Mucosa of gallbladder (tissue), 1 donor: ENCODE measurements at places on chromosomes 12 and 14. TPM values are rescaled to one million over a fixed set of nuclear protein-coding genes. Genes with fewer than 3 reads are reported as not detected.
A peak's percentile ranks its signal among the peaks of the same experiment; 100 is the strongest.

- no peak for DNase-seq
Measured at GRCh38 chr12:46556819-46557524, 184.4 kb upstream of the SLC38A2 start.

- no peak for DNase-seq
Measured at GRCh38 chr14:92652413-92653151, 95.8 kb downstream of the LGMN start.

The HRK gene
- total RNA-seq, result 0.03 TPM

GRCh38 chr14:35470755-35471154 lies 63.2 kb upstream of the INSM2 start:
- no peak for DNase-seq

DNA sequence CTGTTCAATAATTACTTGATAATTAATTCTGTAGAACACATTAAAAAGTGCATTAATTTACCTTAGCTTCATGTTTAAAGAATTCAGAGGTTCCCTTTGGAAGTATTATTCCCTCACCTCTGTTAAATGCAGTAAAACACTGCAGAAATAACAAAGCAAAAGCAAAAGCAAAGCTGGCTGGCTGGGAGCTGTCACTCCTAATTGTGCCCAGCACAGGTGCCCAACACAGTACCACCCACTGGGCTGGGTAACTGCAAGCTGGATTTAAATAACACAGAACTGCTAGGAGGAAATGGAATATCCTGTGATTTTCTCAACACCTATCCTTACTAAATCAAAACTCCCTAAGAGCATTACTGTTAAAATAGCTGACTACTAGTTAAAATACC lies 72.6 kb downstream of the SLC2A13 start:
- no peak for DNase-seq

DNA sequence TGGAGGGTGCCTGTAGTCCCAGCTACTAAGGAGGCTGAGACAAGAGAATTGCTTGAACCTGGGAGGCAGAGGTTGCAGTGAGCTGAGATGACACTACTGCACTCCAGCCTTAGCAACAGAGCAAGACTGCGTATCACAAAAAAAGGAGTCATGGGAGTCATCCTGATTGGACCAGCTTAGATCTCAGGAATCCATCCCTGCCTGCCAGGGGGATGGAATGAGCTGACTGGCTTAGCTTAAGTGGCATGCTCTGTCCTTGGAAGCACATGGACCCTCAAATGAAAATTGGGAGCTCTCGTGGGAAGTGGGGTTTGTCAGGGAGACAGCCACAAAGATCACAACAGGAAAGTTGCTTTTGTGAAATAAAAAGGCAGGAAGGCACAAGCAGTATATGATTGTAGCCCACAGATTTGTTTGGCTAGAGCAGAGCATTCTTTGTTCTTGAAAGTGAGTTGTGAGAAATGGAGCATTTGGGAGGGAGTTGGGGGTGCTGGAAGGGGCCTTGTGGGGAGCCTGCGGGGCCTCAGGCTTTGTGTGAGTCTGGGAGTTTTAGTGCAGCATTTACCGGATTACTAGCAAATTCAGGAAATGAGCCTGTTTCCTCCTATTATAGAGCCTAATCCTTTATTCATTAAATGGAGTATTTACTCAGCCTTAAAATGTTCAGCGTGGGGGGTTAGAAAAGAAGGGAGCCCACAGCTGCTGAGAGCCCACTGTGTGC lies 30.7 kb downstream of the DGLUCY start:
- no peak for DNase-seq

The CLEC4D gene
- not detected for total RNA-seq

The SIX6 gene
- total RNA-seq, result not detected

DNA sequence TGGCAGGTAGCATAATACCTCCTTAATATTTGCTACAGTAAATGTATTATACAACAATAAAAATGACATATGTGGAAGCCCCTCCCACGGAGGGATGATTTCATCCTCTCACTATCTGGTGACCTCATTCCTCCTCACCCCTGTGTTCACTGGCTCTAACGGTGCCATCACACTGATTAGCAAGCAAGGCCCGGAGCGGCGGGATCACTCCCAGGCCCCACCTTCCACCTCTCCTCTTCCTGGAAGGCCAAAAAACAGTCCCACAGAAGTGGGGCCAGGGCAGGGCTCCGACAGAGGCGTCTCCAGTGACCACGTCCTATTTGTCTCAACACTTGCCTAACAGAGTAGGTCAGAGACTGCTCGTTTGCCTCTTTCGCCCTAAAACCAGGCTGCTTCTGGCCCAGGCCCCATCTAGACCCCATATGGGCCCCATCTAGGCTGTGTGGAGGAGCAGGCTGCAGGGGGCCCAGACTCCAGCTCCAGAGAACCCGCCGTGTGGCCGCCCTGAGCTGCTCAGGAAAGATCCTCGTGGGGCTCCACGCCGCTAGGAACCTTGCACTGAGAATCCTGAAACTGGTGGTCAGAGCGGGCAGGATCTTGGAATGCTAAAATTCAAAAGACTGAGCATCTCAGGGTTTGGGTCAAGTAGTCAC lies 3.7 kb downstream of the SELPLG start:
- no peak for DNase-seq

GRCh38 chr14:21268617-21269251 lies 508 bp downstream of the HNRNPC start:
- DNase-seq, result peak; percentile 45

GRCh38 chr14:67060546-67060945 lies 128.7 kb upstream of the GARIN2 start:
- no peak for DNase-seq

- no peak for DNase-seq
Measured at GRCh38 chr14:92675421-92675820, 73.0 kb downstream of the LGMN start.

The PLBD2 gene
- total RNA-seq, result 39.5 TPM

DNA sequence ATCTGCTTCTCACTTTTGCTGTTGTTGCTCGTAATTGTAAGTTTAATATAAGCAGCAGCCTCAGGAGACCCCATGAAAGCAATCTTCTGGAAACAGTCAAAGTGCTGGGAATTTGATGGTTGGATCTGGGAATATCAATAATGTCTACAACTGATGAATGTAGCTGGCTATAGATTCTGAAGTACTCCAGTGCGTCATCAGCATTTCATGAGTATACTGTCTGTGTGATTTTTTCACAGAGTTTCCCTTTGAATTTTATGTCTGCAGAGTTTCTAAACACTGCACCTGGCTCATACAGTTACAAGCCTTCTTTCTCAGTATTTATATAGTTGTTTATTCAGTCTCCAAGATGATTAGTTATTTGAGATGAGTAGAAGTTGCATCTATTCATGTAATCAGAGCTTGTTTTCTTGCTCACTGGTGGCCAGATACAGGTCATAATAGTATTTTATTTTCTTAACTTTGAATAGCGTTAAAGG lies 222.3 kb downstream of the RAD51B start:
- no peak for DNase-seq

DNA sequence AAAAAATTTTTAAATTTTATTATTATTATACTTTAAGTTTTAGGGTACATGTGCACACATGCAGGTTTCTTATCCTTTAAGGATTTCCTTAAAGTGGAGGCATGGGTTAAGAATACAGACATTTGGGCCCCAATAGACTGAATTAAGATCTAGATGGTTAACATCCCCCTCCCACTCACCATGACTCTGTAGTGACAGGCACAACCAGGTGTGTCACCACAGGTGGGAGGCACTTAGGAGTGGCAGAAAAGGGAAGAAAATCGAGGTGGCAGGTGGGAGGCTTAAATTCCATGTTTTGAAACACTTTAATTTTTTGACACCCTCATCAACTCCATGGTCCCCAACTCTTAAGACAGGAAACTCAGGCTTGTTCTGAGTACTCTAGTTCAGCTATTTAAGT lies 37.6 kb upstream of the GRIP1 start:
- DNase-seq, result no peak

DNA sequence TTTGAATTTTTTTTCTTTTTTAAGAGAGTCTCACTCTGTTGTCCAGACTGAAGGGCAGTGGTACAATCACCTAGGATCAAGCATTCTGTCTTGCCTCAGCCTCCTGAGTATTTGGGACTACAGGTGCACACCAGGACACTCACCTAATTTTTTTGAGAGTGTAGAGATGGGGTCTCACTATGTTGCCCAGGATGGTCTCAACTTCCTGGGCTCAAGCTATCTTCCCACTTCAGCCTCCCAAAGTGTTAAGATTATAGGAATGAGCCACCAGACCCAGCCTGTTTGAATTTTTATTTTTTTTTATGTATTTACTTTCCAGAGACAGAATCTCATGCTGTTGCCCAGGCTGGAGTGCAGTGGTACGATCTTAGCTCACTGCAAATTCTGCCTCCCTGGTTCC lies 11.3 kb downstream of the BAZ1A start:
- DNase-seq, result no peak
